ENCODE measurements at places on chromosomes 3 and 15. TPM values are rescaled to one million over a fixed set of nuclear protein-coding genes. Genes with fewer than 3 reads are reported as not detected.

GRCh38 chr3:45765266-45765851 lies 31.0 kb downstream of the SLC6A20 start:
- DNase-seq: no peak

DNA sequence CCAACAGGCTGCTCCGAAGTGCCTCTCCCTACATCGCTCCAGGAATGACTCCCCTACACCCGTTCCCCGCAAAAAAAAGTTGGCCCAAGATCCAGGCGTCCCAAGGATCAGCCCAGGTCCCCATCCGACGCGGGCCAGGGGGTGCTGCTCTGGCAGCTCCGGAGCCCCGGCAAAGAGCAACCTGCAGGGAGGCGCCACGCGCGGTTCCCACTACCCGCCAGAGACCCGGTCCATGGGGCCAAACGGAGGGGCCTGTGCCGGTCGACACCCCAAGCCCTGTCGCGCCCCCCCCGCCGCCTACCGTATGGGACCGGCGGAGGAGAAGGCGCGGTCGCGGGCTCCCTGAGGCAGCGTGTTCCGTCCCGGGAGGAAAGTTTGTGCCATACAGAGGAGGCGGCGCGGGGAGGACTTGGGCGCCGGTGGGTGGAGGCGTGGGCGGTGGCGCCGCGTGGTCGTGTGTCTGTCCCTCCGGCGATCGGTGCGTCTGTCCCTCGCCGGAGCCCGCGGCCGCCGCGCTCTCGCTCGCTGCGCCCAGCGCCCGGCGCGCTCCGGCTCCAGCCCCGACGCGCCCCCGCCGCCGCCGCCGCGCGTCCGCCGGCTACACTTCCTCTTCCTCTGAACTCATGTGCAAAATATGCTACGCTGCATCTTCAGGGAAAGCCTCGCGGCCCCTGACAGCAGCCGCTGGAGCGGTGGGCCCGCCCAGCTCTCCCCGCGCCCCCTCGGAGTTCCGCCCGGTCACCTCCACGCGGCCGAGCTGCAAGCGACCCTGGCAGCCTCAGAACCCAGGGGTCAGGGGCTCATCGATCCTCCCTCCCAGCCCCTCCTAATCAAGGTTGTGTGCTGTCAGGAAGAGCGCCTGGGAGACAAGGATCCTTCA lies at the start of gene RFTN1:
Gene RFTN1 (minus strand): TSS at position 559 of the 880 bp plus-strand sequence. CDS start 19,830 bp downstream, outside the sequence.
- no peak for DNase-seq

DNA sequence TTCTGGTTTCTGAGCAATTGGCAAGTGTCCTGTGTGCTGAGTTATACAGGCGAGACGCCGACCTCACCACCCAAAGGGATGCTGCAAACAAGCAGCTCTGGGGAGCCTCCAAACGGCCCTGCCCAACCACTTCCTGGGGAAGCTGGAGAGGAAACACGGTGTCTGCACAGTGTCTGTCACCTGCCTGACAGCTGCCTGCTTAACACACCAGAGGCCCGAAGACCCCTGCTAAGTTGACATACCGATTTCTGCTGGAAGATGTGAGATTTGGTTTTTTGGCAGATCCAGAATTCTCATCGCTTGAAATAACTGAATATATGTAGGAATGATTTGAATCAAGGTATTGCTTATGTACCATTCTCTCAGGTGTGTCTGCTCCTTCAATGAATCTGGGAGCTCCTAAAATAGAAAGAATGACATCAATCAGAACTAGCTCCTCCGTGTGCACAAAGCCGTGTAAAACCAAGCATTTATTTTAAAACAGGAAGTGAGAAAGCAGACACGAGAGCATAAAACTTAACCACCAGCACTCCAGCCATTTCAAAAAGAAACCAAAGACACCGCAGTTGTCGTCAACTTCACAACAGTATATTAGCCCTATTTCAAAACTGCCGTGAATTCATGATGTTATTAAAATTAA lies 27.2 kb downstream of the LRRC2 start:
- no peak for DNase-seq

GRCh38 chr15:31207246-31207645 lies 105.7 kb upstream of the TRPM1 start:
- no peak for DNase-seq

- DNase-seq: no peak
Measured at GRCh38 chr3:108215871-108216270, 6.4 kb downstream of the IFT57 start.

DNA sequence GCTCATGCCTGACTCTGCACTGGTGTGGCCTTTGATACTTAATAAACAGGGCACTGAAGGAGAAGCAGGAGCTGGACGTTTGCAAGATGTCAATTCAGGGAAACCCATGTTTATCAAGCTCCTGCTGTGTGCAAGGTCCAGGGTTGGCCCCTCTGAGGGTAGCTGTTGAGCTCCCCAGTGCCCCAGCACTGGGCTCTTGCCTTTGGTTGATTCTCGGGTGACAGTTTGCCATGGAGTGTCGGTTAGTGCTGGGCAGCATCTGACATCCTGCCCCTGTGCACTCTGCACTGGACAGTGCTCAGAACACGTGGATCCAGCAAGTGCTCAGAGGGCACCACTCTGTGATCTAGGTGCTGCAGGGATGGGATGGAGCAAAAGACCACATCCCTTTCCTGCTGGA lies 7.3 kb downstream of the HDAC11 start:
- no peak for DNase-seq

GRCh38 chr3:127731546-127732289 lies 59.0 kb downstream of the ABTB1 start:
- DNase-seq: no peak

GRCh38 chr15:69164807-69165636 lies 4.6 kb downstream of the GLCE start:
- DNase-seq: no peak

DNA sequence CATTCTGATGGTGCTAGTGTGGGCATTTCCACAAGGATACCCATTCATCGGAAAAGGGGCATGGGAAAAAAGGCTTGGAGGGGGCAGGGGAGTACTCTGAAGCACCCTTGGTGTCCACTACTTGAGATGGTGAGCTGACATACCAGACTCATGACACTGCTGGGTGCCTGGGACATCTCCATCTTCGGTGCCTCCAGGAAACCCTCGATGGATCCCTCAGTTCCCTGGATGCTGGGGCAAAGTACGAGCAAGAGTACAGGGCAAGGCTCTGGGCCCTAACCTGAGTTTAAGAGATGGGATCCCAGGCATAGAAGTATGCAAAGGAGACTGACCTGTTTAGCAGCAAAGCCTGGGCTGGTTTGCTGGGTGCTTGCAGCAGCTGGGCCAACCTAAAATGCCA lies 5.2 kb upstream of the IP6K1 start:
- DNase-seq: no peak

DNA sequence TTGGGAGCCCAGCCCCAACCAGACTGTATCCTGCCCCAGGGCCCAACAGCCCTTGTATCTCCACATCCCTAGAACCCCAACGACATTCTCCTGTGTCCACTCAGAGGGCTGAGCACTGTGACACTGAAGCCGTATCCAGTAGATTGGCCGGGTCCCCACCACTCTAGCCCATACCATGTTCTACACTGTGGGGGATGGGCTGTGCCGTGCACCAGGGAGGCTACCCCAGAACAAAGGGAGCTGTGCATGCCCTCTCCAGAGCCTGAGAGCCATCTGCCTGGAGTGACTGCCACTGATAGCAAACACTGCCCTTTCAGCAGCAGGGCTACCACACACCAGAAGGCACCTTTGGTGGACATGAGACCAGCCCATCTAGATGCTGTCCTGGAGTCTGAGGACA lies 37.1 kb upstream of the CP start:
- DNase-seq: no peak

DNA sequence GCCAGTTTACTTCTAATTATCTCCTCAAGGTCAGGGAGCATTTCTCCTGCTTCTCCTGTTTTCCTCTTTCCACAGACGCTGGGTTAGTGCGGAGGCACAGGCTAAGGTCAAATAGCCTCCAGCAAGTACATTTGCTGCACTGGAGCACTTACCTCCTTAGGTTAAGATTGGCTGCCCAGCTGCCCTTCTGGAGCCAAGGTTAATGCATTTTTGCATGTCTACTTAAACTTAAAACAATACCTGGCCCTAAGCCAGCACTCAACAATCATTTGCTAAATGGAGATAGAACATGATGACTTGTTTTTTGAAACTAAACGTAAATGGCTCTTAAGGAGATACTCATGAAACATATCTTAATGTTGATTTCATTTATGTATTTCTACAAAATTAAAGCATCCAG lies 83.5 kb downstream of the SSR3 start:
- DNase-seq: no peak

- DNase-seq: no peak
Measured at GRCh38 chr3:110164632-110165369, 827.5 kb upstream of the DPPA4 start.

- no peak for DNase-seq
Measured at GRCh38 chr3:54069961-54070360, 52.4 kb upstream of the CACNA2D3 start.

DNA sequence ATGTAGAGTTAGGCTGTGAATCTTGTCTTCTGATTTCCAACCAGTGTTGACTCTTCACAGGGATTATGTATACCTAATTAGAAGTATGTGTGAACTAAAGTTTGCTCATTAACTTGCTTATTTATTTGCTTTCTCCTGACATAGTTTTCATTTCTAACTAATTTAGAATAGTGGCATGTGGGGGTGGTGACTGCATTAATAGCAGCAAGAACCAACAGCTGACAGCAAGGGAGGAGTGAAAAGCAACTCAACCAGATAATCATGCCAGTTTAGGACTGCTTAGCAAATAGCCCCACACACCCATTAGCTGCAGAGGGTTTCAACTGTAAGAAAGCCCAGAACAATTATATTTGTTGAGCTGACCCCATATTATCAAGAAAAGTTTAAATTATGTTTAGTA lies 3.8 kb downstream of the ST3GAL6 start:
- DNase-seq: no peak

DNA sequence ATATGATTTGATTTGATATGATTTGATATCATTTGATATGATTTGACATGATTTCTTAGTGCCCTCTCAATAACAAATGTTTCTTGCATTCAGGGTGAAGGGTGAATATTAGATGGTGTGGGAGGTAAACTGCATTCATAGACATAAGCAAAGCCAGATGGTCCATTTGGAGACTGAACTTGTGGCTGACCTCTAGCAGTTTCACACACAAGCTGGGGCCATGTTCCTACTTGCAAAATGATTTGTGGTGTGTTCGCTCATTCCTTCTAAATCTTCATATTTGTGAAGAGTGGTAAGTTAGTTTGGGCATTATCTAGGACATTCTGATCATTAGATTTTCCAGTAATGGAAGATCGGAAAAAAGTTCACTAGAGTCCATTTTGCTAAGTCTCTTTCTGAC lies 40.5 kb upstream of the CCR4 start:
- no peak for DNase-seq

GRCh38 chr15:41915255-41915994 lies 21.6 kb upstream of the SPTBN5 start:
- no peak for DNase-seq

DNA sequence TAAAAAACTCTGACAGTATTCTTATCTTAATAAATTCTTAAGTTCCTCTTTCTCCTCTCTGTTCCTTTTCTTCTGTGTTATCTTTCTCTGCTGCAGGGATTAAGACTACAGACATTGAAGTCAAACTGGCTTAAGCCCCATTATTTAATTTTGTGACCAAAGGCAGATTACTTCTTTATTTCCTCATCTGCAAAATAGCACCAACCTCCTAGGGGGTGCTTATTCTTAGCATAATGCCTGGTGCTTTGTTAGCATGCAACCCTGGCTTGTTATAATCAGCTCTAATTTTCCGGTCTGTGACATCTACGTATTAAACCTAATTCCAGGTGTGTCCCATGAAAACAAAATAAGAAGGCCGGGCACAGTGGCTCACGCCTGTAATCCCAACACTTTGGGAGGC lies 23.8 kb downstream of the SEMA6D start:
- DNase-seq: no peak

- no peak for DNase-seq
Measured at GRCh38 chr3:43165786-43166185, 59.9 kb upstream of the POMGNT2 start.

DNA sequence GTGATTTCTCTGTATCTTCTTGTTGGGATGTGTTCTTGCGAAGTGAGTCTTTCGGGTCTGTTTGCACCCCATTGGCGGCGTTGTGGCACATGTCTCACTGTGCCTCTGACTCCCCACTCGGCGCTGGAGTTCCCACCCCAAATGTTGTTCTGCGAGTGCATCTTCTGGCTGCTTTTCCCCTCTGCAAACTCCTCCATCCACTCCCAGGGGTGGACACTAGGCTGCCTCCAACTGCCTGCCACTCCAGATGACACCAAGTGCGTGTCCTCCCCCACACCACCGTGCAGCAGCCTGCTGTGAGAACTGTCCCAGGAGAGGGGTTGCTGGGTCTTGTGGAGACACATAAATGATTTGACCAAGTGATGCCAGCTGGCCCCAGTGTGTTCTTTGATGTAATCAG lies 17.6 kb downstream of the EFCC1 start:
- DNase-seq: no peak

GRCh38 chr15:91522605-91523332 lies 330.7 kb upstream of the SLCO3A1 start:
- DNase-seq: no peak

- no peak for DNase-seq
Measured at GRCh38 chr3:145094355-145094941, 1066.5 kb downstream of the PLOD2 start.

GRCh38 chr3:89644716-89645115 lies 537.3 kb downstream of the EPHA3 start:
- no peak for DNase-seq

DNA sequence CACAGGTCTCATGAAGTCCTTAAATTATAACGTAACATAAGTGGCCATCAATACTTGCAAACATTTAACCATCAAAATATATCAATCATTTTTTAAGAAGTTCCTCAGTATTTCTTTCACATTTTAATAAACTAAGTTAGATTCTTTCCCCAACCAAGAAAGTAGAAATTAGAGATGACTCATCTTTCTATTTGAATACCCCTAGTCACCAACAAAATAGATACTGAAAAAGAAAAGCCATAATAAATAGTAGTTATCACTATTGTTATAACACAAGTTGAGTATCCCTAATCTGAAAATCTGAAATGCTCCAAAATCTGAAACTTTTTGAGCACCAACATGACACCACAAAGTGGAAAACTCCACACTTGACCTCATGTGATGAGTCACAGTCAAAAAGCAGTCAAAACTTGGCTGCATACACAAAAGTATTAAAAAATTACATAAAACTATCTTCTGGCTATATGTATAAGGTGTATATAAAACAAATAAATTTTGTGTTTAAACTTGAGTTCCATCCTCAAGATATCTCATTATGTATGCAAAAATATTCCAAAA lies 3.7 kb downstream of the SHQ1 start:
- DNase-seq: no peak

The PIGZ gene
- polyA plus RNA-seq: 60.5 TPM

The ZNF860 gene
- polyA plus RNA-seq: 0.73 TPM

The CHRNA7 gene
- 1.8 TPM for polyA plus RNA-seq

The KBTBD13 gene
- not detected for polyA plus RNA-seq

The LRRC2 gene
- polyA plus RNA-seq: 0.51 TPM

The EFL1 gene
- 6.4 TPM for polyA plus RNA-seq

The IL16 gene
- polyA plus RNA-seq: 0.03 TPM

The ADCY5 gene
- not detected for polyA plus RNA-seq

The ABI3BP gene
- polyA plus RNA-seq: not detected

The UPK1B gene
- polyA plus RNA-seq: not detected

The IL12A gene
- polyA plus RNA-seq: 0.36 TPM

All from HepG2 (cell line).